T-helper 1 cell (primary cell): ENCODE measurements at places on chromosomes 6 and 20.

DNA sequence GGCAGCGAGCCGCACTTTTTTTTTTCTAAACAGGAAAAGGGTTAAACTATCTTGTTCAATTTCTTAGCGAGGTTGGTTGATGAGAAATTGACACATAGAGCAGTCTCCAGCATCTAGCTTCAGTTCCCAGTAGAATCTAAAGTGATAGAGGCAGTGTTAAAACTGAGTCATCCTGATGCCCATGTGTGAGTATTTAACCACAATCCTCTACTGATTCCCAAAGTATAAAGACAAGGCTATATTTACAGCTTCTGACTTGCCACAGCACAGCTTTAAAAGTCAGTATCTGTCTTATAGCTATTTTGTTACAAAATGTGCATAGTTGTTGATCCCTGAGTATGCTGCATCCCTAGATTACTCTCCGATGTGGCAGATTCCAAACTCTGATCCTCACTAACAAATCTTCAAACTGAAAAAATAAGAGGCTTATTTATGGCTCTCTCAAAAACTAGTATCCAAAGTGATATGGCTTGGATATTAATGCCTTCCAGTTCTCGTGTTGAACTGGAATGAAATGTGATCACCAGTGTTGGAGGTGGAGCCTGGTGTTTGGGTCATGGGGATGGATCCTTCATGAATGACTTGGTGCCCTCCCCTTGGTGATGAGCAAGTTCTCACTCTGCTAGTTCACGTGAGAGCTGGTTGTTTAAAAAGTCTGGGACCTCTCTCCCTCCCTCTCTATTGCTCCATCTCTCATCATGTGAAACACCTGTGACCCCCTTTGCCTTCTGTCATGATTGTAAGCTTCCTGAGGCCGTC lies 13.1 kb upstream of the POPDC3 start:
- no peak for DNase-seq

DNA sequence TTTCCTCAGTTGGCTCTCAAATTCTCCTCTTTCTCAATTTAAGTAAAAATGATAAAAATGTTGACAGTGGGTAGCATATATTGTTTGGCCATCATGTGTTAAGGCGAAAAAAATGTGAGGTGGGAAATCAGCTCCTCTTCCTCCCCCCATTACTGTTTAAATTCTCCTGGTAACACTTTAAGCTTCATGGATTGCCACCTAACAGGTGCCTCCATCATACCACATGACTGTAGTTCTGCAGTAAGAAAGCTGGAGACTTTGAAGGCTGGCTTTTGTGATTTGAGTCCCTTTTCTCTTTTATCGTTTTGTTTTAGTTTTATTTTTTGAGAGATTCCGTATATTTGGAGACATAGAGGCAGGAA lies 1.2 kb downstream of the ZFAND3 start:
- DNase-seq = no peak

- no peak for DNase-seq
Observed at GRCh38 chr6:149544646-149545257, 1.1 kb downstream of the PPIL4 start.

GRCh38 chr6:145948328-145948727 lies 15.8 kb downstream of the SHPRH start:
- no peak for DNase-seq

- no peak for DNase-seq
Observed at GRCh38 chr6:110170081-110170480, 9.4 kb downstream of the WASF1 start.

DNA sequence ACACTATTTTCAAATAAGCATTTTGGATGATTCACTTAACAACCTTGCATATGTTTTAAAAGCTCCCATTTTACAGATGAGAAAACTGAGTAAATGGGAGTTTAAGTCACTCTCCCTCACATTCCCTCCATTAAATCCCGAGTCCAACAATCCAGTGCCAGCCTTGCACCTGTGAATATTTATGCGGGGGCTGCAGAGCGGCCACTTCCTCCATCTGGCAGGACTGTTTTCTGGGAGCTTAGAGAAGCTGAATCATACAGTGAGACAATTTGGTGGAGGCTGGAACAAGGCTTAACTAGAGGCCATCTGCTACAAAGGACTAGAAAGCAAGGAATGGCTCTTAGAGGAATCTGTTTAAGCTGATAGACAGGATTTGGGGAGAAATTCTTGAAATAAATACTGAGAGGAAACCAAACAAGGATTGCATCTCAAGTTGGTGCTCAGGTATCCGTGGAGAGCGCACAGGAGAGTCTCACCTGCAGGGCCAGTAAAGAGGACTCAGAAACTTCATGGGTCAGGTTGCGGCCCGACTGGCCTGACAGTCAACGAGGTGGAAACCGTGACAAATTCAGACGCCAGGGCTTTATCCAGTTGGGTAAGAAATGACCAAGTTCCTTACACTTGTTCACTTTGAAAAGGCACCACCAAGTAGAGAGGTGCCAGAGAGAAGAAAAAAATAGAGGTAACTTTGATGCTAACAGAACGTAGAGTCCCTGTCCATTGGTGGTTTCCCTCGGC lies 478.5 kb downstream of the QKI start:
- DNase-seq = no peak

DNA sequence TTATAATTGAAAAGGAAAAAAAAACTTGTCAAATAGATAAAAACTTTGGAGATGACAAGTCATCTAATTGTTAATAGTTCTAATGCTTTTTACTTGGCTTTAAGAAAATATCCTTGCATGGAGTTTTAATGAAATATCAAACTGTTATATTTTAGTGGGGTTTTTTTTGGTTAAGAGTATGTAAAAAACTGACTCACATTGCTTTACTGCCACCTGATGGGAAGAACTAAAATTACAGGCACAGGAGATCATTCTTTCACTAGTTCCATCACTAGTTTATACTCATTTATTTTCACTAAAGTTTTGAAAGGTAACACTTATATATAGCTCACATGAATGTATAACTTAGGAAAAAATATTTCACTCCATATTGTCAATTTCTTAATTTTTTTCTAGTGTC lies 309.1 kb downstream of the LMBRD1 start:
- no peak for DNase-seq

- no peak for DNase-seq
Observed at GRCh38 chr6:65468307-65468706, 238.7 kb downstream of the EYS start.

GRCh38 chr6:146583966-146584365 lies 14.8 kb upstream of the ADGB start:
- DNase-seq = no peak

GRCh38 chr6:170136541-170137175 lies 154.2 kb downstream of the DLL1 start:
- DNase-seq = no peak

DNA sequence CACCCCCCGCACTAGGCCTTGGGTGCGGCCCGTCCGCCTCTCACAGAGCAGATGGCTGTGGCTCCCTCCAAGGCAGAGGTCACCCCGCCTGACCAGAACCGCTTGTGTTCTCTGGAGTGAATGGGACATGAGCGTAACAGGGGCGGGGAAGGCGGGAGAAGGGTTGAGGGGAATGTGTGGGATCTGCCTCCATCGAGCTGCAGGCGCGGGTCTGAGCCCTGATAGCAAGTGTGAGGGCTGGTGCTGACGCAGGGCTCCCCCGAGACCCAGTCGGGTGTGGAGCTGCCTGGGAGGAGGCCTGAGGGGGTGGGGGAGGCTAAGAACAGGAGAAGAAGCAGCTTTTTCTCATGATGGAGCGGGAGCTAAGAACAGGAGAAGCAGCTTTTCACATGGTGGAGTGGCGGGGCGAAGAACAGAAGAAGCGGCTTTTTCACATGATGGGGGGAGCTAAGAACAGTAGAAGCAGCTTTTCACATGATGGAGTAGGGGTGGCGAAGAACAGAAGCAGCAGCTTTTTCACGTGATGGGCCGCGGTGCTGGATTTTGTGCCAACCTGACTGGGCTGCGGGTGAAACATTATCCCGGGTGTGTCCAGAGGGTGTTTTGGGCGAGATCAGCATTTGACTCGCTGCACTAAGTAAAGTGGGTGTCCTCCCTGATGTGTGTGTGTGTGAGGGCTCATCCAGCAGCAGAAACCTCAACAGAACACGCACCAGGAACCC lies 169.3 kb downstream of the TTLL2 start:
- DNase-seq = no peak

GRCh38 chr6:109381061-109381746 lies 1.1 kb downstream of the CD164 start:
- no peak for DNase-seq

DNA sequence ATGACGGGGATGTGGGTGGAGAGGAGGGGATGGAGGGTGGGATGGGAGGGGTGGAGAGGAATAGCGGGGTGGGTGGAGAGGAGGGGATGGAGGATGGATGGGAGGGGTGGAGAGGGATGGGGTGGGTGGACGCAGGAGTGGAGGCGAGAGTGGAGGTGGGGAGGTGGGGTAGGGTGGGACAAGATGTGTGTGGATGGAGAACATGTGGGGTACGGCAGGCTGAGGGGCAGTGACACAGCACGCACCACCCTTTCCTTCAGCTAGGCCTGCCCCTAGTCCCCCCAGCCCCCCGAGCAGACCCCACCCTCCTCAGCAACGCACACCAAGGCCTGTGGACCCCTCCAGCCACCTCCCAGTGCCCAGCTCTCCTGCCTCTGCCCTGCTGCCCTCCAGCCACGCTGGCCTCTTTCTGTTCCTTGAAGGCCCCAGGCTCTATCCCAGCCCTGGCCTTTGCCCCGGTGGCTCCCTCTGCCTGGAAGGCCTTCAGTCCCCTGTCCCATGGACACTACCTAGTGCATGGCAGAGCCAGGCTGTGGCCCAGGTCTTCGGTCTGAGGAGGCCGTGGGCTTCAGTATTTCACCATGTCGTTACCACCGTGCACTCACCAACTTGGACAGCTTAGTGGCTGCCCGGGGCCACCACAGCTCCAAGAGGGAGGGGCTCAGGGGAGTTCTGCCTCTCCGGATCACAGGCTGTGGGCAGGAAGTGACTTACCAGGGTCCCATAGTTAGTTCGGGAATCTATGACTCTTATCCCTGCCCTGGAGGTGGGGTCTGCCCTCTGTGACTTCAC lies 78.4 kb upstream of the PMEPA1 start:
- DNase-seq = no peak

- no peak for DNase-seq
Observed at GRCh38 chr20:6533351-6533750, 234.1 kb upstream of the BMP2 start.

- DNase-seq = no peak
Observed at GRCh38 chr6:56624728-56625069, 18.0 kb downstream of the DST start.

DNA sequence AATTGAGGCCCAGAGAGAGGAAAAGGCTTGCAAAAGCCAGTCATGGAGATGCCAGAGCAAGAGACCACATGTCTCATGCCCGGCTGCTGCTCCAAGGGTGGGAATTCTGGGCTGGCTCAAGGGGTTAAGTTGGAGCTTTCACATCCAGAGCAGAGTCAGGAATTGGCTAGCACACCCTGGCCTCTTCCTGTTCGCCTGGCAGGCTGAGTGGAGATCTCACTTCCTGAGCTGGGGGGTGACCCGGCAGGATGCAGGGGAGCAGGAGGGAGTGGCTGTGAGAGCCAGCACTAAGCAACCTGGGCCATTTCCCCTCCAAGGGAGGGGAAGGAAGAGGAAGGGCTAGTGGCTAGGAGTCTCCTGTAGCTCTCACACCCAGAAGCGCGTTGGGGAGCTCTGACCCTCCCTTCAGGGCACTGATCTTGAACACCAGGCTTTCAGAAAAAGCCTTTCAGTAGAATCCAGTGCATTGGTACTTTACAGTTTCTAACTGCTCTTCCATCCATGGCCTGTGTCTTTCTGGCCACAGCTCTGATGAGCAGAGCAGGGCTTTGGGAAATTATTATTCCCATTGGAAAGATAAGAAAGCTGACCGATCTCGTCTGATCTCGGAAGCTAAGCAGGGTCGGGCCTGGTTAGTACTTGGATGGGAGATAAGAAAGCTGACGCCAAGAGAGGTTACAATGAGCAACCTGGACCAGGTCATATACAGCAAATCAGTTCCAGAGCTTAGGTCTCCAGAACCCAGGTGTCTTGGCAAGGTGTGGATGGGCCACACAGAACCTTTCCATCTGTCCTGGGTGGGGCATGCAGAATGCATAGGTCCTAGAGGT lies 2.2 kb upstream of the CCM2L start:
- no peak for DNase-seq

GRCh38 chr6:11345536-11345935 lies 113.1 kb upstream of the NEDD9 start:
- DNase-seq = no peak

- no peak for DNase-seq
Observed at GRCh38 chr6:65964261-65964660, 257.2 kb upstream of the EYS start.

DNA sequence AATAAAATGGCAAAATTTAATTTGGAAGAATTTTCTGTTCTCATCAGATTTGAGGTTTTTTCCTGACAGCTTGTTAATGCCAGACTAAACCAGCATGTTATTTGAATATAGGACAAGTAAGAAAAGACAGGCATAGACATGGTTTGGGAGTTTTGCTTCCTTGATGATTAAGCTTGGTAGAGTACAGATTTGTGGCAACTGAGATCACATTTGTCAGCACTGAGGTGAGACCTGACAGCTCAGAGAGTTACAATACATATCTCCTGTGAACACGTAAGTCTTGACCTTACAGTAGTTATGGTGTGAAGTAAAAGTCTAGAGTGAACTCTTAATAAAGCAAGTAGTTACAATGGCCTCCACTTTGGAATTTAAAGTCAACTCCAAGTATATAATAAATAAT lies 34.5 kb downstream of the CENPW start:
- no peak for DNase-seq

DNA sequence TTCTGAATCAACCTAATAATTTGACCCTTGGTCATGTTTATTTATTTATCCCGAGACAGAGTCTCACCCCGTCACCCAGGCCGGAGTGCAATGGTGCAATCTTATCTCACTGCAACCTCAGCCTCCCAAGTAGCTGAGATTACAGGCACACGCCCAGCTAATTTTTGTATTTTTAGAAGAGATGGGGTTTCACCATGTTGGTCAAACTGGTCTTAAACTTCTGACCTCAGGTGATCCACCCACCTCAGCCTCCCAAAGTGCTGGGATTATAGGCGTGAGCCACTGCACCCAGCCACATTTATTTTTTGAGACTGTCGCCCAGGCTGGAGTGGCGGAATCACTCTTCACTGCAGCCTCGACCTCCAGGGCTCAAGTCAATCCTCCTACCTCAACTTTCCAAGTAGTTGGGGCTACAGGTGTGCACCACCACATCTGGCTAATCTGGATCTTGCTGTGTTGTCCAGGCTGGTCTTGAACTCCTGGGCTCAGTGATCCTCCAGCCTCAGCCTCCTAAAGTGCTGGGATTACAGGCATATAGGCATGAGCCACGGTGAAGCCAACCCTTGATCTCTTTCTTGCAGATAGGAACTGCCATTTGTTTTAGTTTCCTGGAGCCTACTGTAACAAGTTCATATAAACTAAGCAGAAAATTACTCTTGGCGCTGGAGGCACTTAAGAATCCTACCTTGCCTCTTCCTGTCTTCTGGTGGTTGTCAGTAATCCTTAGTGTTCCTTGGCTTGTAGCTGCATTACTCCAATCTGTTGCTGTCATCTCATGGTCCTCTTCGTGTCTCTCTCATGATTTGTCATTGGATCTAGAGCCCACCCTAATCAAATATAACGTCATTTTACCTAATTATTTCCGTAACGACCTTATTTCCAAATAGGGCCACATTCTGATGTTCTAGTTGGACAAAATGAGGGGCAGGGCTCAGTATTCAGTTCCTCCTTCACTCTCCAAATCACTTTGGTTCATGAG lies 2.3 kb downstream of the RPS18 start:
- DNase-seq = no peak
